ENCODE measurements at places on chromosomes 3 and 15.

DNA sequence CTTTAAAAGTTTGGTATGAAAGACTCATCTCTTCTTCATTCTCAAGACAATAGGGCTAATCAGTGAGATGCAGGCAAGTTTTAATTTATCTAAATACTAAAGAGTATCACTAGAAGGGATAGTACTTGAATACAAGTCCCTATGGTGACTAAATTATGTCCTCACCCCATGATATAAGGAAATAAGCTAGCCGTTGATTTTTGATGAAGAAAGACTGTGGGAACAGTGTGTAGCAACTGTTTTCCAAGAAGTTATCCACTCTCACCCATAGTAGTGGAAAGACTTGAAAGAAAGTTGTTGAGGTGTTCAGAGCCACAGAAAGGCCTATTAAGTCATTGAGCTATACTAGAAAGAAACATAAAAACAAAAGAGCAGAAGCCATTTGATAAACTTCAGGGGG is 36.7 kb downstream of the PIK3CA start:
- DNase-seq = no peak

- no peak for DNase-seq
Measured at GRCh38 chr3:33132019-33132360, 18.2 kb downstream of the CRTAP start.

DNA sequence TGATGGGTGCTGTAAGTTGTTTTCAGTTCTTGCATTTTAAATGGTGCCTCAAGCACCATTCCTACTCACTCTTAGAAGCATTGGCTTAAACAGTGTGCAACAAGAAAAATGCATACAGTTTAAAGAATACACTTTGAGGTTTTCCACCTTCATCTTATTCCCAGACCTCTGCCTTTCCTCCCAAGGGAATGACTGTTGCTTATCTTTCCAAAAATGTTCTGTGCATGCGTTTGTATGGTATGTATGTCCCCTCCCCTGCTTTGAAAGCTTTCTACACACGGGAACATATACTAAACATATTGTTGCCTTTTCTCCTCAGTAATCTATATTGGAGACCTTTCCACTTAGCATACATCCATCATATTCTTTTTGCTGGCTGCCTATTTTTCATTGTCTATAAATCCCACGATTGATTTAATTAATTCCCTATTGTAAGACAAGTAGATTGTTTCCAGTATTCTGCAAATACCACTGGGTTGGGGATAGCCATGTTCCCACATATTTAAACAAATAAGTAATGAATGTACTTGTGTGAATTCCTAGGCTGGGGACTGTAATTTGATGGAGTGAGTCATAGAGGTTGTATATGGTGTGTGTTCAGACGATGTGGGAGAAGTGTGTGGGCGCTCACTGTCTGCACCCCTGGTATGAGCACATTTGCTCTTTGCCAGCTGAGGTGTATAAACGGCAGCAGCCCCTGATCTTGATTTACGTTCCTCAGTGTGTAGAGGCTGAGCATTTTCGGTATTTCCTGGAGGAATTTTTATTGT is 5.8 kb downstream of the TRAK1 start:
- no peak for DNase-seq

- no peak for DNase-seq
Measured at GRCh38 chr3:11583638-11584046, 60.1 kb downstream of the VGLL4 start.

DNA sequence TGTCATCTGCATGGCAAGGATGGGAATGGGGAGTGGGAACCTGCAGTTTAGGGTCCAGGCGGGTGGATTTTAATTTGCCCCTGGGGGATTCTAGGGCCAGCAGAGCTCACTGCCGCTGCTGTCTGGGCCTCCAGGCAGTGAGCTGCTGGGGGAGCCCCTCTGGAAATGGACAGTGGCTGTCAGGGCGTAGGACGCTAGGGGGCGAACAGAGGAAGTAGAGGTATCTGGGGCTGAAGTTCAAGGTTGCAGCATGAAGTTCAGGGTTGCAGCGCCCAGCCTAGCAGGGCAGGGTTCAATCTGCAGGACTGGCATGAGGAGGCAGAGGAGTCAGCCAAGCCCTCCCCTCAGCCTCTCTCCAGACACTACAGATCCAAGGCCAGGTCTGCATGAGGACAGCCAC is 49.5 kb downstream of the APBA2 start:
- peak; percentile 66 for DNase-seq

DNA sequence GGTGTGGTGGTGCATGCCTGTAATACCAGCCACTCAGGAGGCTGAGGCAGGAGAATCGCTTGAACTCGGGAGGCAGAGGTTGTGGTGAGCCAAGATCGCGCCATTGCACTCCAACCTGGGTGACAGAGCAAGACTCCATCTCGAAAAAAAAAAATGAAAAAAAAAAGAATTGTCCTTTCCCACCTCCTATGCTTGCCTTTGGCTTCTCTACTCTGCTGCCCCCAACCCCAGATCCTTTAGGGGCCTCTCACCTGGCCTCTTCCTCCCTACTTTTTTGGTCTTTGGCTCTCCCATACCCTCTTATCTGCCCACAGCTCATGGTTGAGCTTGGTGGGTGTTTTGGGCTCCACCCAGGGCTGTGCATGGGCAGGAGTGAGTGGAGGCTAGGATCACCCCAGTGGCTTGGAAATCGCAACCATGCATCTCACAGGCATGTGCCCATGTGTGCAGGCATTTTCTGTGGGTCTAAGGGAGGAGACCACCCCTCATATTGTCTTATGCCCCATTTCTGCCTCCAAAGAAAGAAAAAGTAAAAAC is 2.1 kb upstream of the SHISA5 start:
- no peak for DNase-seq

GRCh38 chr3:35638980-35639253 is 408 bp upstream of the ARPP21 start:
- DNase-seq = no peak

DNA sequence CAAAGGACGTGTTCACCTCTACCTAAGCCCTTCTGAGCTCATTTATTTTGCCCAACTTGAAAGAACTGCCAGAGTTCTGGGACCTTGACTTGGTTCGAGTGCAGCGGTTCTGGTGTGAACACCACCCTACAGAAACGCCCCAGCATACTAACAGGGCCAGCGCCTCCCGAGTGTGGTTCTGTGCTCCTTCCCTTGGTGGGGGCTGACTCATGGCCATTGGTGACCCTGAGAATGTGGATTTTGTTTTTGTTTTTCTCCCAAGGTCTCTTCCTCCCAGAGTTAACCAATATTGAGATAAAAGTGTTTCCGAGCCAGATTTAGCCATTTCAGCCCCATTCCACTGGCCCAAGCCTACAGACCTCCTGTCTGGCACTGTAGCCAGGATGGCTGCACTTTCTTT is 27.9 kb downstream of the SEMA7A start:
- no peak for DNase-seq

Measured in CD4-positive, alpha-beta T cell (primary cell).